Activated CD4-positive, alpha-beta T cell treated with anti-CD3 and anti-CD28 coated beads, Interleukin-2, amount 50 U/mL, for 48 hours (primary cell): ENCODE measurements at places on chromosomes 5 and 9.

DNA sequence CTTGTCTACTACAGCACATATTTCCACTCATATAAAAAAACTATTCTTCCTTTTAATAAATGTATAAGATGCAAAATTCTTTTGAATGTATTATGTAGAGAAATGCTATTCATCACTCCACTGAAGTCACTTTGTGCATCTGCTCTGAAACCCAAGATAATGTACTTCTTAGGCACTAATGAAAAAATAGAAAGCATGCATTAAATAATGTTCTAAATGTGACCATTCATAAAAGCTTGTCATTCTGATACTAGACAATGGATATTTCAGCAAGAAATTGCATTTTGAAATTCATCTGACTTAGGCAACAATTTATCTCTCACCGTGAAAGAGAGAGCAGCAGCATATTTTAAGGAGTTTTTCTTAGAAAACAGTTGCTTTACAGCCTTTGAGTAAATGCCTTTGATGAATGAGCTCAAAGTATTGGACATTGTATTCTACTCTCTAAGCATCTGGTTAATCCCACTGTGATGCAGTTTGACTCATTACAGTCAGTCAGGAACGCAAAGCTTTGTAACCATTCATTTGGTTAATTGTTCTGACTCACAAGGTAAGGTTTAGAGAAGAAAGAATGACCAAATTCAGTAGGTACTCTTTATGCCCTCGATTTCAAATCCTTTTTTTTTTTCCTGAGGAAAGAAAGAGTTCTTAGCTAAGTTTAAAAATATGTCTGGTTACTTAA lies 2233.8 kb upstream of the C9orf72 start:
- DNase-seq, result no peak

- peak; percentile 49 for DNase-seq
Measured at GRCh38 chr9:37466037-37466709, 923 bp upstream of the ZBTB5 start.

GRCh38 chr9:286071-286740 lies 71.5 kb downstream of the DOCK8 start:
- no peak for DNase-seq

- DNase-seq, result no peak
Measured at GRCh38 chr9:93968451-93969327, 13.5 kb upstream of the BARX1 start.

DNA sequence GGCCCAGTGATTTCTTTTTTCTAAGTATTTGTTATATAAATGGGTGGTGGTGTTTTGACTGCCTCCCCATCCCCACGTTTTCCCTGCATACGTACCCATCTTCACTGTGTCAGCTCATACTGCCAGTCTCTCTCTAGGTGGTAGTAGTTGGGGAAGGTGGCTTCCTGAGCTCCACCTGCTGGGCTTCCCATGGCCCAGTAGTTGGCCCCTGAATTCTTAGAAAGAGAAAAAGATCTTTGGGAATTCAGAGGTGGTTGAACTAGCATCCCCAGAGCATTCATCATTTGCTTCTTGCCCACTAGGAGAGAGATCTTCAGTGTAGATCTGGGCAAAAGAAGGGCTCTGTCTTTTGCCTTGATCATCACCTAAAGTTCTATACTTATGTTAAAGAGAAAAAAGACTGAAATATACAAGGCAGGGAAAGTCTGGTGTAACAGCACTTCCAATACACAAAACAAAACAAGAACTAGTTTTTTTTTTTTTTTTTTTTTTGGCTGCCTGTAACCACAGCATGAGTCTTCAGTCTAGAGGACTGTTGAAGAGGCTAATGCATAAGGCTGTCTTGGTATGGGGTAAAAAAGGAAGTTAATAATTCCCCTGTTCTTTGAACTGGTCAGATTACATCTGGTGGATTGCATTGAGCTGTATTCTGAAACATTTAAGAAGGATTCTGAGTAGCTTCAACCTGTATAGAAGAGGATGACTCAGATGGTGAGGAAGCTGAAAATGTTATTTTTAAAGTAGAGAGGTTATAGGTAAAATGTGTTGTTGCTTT lies 128.7 kb downstream of the ATG10 start:
- DNase-seq, result no peak

DNA sequence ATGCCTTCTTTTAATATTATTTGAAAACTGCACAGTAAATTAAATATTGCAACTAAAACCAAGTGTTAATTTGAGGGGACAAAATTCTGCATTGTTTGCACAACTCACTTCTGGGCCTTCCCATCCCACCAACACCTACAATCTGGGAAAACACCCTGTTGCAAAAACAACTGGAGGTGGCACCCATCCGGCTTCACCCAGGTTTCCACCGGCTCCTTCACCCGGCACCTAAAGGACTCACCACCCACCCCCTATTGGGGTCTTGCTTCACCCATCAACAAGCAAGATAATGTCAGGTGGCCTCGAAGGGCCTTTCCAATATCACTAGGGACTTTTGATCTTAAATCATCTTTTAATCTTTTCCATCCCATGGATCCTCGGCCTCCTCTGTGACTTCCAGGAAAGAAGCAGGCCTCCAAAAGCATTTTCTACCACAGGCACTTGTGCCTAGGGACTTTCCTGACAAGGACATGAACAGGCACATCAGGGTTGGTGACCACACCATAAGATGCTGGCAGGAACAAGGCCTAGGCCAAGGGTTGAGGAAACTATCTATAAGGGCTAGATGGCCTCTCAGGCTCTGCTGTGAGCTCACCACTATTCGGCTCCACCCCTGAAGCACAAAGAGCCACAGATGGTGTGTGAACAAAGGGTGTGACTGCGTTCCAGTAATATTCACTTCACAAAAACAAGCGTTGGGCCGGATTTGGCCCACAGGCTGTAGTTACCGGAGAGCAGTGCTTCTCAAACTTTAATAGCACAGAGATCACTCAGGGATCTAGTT lies 205.1 kb downstream of the AUH start:
- peak; percentile 29 for DNase-seq

- DNase-seq, result no peak
Measured at GRCh38 chr5:145858959-145859358, 13.9 kb downstream of the GRXCR2 start.

GRCh38 chr5:7910738-7911428 lies 41.9 kb downstream of the MTRR start:
- no peak for DNase-seq

- DNase-seq, result peak; percentile 28
Measured at GRCh38 chr9:76810377-76810957, 46.2 kb downstream of the PCA3 start.

DNA sequence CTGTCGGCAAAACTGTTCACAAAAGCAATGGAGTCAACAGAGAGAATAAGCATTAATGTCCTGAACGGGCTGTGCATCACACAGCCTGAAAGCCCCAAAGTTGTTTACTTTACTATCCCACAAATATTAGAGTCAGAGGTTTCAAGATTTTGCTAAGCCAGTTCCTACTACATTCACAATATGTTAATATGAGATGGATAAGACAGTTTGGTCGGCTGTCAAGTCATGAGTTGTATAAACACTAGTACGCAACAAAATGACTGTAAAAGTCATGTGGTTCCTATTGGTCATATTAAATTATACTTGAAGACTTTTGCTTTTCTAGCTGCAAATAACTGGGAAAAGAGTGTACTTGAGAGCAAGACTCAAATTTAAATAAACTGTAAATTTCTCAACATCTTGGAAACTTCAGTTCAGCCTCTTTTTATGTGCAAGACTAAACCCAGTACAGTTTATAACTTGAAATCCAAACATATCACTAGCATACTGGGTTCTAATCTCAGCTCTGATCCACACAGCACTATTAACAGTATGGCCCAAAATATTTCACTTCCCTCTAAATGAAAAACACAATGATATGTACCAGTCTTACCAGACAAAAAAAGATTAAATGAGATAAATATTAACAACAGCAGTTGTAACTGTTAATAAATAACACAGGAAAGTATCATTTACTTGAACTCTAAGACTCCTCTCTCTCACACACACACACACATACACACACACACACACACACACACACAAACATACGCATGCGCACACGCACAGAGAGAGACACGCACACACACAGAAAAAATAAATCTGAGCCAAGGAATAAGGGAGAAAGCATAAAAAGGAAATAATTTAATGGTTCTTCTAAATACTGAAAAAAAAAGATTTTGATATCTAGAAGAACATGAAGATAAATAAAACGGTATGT lies 33.1 kb downstream of the FANCC start:
- DNase-seq, result no peak

DNA sequence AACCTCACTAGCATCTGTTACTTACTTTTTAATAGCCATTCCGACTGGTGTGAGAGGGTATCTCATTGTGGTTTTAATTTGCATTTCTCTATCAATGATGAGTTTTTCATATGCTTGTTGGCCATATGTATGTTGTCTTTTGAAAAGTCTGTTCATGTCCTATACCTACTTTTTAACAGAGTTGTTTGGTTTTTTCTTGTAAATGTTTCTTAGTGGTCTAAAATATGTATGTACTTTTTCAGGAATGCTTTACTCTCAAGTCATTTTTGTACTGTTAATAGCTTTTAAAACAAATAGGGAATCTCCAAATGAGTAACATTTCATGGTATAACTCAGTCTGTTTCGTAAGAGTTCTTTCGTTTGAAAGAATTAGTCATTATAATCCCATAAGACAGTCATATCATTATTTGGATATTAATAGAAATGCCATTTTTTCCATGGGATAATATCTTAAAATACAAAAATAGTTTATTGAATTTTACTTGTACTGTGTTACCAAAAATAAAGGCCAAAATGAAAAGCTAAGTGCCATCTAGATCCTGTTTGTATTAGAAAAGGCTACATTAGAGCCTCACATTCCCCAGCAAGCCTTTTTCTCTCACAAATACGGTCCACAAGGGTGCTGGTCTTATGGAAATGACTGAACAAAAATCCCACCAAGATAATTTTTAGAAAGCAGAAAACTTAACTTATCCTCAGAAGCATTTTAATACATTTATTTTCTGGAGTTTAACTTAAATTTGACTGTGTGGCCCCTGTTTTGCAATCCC lies 247.7 kb downstream of the PJA2 start:
- no peak for DNase-seq

GRCh38 chr5:5792106-5792505 lies 369.6 kb downstream of the ICE1 start:
- DNase-seq, result no peak

- no peak for DNase-seq
Measured at GRCh38 chr5:119071561-119071995, 691 bp downstream of the DMXL1 start.

GRCh38 chr5:41509399-41510175 lies 814 bp downstream of the PLCXD3 start:
- DNase-seq, result no peak

DNA sequence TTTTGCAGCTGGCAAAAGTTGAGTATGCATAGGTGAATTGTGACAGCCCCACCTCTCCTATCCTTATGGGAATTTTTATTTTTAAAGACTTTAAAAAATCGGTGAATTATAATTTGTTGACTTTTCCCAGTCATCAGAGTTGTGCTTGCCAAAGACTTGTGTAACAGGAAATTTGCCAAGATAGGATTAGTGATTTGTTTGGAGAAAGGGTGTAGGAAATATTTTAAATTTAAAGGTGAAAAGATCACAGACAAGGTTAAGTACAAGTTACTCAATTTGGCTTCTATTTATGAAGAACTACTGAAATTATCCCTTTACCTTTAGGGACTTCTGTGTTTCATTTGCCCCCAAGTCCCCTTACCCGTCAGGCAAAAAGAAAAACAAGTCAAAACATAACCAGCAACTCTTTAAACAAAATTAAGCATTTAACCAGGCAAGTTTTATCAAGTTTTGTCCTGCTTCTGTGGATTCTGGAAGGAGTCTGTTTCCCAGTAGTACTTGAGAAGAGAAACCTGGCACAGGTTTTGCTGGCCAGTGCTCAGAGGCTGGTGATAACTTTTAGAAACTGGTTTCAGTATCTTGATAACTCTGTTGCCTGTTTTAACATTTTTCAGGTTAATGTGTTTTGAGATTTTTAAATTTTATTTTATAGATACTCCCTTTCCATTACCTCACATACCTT lies 285.4 kb downstream of the MAST4 start:
- DNase-seq, result no peak

- no peak for DNase-seq
Measured at GRCh38 chr5:14357441-14357840, 214.3 kb downstream of the TRIO start.

DNA sequence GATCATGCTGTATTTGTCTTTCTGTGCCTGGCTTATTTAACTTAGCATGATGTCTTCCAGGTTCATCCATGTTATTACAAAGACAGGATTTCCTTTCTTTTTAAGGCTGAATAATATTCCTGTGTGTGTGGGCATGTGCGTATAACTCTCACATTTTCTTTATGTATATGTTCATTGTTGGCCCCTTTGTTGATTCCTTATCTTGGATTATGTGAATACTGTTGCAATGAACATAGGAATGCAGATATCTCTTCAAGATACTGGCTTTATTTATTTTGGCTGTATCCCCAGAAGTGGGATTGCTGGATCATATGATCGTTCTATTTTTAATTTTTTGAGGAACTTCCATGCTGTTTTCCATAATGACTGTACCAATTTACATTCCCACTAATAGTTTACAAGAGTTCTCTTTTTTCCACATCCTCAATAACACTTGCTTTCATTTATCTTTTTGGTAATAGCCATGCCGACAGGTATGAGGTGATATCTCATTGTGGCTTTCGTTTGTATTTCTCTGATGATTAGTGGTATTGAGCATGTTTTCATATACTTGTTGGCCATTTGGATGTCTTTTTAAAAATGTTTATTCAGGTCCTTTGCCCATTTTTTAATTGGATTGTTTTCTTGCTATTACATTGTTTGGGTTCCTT lies 38.0 kb downstream of the CREBRF start:
- no peak for DNase-seq

DNA sequence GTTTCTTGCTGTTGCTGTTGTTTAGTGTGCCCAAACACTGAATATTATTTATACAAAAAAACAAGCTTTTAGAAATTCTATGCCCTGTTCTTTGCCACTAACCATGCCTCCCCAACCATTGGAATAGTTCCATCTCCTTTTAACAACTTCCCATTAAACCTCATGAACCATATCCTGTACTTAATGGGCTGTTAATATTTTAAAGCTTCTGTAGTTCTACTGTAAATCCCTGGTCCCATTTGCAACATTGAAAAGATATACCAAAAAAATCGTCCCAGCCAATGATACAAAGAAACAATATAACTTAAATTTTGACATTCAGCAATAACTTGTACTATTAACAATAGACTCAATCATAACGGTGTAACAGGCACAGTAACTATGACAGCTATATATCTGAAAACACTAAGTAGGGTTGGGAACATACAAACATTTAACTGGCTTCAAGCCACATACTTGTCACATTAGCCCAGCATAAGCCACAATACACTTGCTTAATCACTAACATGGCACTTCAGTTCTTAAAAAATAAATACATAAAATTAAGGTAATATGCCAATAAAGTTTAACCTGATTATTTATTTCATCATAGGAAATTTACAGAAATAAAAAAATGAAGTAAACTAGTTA lies 86.1 kb downstream of the ADAMTS6 start:
- no peak for DNase-seq

- DNase-seq, result no peak
Measured at GRCh38 chr5:135217669-135218485, 181.2 kb downstream of the MACROH2A1 start.

- no peak for DNase-seq
Measured at GRCh38 chr5:124801551-124801950, 55.1 kb upstream of the ZNF608 start.
